Activated T-cell treated with anti-CD3 and anti-CD28 coated beads for 1 hour (primary cell): ENCODE measurements at places on chromosomes 6 and 20.

GRCh38 chr20:40744818-40745175, 55.8 kb upstream of the MAFB start:
- no peak for DNase-seq

- no peak for DNase-seq
These were observed 21.4 kb upstream of the MAPRE1 start for GRCh38 chr20:32798046-32798981.

GRCh38 chr6:7901056-7901455, 9.5 kb downstream of the TXNDC5 start:
- no peak for DNase-seq

- DNase-seq = no peak
These were observed 75.2 kb downstream of the STXBP5 start for GRCh38 chr6:147279427-147279826.

GRCh38 chr20:10478930-10479329, 43.8 kb downstream of the SLX4IP start:
- no peak for DNase-seq

GRCh38 chr6:123467392-123467791, 169.4 kb downstream of the TRDN start:
- DNase-seq = no peak

- no peak for DNase-seq
These were observed 148.3 kb downstream of the SMOC2 start for GRCh38 chr6:168589275-168589674.

GRCh38 chr20:17749978-17750721, 50.4 kb downstream of the BANF2 start:
- DNase-seq = no peak

DNA sequence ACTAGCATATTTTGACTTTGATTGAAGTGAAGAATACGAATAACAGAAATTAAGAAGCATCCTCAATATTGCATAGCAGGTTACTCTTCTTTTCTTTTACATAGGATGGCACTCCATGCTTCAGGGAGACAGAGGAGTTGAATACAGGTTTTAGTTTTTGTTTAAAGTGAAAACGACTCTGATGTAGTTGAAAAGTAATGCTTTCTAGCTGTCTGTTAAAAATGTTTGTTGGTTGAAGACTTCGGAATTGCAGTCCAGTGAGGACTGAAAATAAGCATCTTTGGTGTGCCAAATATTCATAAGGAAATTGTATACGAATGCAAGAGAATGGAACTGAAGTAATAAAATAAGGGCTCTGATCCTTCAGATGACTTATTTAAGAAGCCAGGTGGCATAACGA, 618 bp upstream of the SLC16A10 start:
- DNase-seq = no peak

DNA sequence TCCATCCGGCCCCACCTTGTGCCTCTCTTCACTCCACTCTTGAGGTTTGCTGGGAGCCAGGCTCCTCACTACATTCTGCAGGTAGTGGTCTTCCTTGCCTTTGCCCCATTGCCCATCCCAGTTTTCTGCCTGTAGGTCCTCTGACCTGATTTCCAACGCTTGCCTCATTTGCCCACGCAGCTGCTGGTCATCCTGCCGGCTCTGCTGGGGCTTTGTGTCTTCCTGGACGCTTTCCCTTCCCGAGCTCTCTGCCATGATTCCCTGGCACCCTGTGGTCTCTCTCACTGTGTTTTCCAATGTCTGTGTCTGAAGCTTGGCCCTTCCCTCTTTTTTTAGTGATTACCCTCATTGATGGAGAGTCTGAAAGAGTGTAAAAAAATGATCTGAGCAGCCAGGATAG, 451.6 kb downstream of the UTRN start:
- DNase-seq = no peak

DNA sequence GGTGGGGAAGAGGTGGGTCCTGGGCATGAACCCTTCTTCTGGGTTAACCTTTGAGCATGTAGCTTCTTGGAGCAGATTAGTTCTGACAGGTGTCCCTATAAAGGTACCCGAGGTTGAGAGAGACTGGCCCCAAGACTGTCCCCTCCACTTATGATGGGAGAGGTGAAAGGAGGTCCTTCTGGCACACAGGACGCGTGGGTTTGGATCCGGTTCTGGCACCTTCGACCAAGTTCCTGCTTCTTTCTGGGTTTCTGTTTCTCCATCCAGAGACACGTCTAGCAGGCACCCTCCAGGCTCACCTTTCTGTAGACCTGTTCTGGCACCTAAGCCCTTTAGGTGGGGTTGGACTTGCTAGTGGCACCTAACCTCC, 4.1 kb downstream of the PAX1 start:
- no peak for DNase-seq

DNA sequence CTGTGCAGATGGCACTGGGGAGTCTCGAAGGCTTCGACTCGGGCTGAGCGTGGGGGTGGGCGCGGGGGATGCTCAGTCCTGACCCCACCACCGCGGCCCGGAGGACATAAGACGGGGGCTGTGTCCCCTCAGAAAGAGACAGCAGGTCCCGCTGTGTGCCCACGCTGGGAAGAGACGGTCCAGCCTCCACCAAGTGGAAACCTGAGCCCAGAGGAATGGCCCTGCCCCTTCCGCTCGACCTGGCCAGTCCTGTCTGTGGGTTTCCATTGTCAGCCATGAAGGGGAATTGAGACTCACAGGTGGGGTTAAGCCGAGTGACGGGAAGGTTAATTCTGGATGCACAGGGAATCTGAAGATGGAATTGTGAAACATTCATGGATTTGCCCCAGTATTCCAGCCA, 442.7 kb downstream of the PREX1 start:
- no peak for DNase-seq

- no peak for DNase-seq
These were observed 221.8 kb downstream of the ANKRD60 start for GRCh38 chr20:58006346-58007316.

- DNase-seq = no peak
These were observed 57.8 kb upstream of the SDHAF4 start for GRCh38 chr6:70508953-70509352.

- no peak for DNase-seq
These were observed 14.0 kb downstream of the KIAA1755 start for GRCh38 chr20:38246357-38247165.

DNA sequence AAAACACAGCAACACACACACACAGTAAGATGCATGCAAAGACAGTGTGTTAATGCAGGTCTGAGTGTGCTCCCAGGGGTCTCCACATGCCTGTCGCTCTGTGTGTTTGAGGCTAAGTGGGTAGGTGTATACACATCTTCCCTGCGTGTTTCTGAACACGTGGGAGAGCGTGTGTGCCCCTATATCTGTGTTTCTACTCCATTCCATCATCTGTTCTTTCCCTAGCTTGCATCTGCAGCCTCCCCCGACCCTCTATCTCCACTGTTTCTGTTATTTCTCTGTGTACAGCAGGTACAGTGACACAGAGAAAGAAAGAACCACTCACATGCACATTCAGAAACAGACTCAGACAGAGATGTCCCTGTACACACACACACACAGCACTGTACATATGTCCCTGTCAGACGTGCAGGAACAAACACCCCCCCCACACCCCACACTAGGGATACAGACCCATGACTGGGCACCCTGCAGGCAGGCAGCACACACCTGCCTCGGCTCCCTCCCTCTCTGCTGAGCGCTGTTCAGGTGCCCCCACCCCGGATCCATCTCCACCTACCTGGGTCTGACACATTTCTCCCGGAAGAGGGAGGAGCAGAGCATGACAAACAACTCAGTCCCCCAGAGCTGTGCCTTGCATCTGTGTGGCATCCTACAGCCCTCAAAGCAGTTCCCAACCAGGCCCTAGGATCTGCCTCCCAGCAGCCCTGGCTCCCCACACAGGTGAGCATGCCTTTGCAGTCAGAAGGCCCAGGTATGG, 27.6 kb downstream of the KCNK15 start:
- DNase-seq = no peak

GRCh38 chr20:25057234-25058050, 497 bp downstream of the ACSS1 start:
- DNase-seq = peak; percentile 59

GRCh38 chr6:113587078-113587699, 270.0 kb upstream of the MARCKS start:
- DNase-seq = no peak

- DNase-seq = no peak
These were observed 385.5 kb downstream of the HDGFL1 start for GRCh38 chr6:22954749-22955385.

- no peak for DNase-seq
These were observed 85.0 kb downstream of the SRC start for GRCh38 chr20:37430778-37431460.

GRCh38 chr20:63360850-63361518, at the start of gene CHRNA4:
Gene CHRNA4 (minus strand): TSS chr20:63361349. CDS start chr20:63361165, 184 bp downstream.
- DNase-seq = no peak

DNA sequence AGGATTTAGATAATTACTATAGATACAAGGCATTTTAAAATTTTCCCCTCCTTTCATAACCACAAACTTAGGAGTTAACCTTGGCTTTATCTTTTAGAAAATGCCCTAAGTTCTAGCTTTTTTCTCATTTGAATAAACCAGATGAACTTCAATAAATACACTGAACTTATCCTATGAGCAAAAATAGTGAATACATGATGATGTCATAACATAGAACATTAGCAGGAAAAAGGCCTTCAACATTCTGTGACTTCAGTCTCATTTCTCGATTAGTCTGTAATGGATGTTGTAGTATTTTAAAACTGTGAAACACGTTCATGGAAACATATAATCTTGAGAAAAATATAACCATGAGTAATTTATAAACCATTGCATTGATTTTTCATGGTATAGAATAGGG, 550.7 kb downstream of the PKHD1 start:
- no peak for DNase-seq

GRCh38 chr6:135231469-135231844, 50.3 kb downstream of the MYB start:
- no peak for DNase-seq

- DNase-seq = no peak
These were observed 59.8 kb downstream of the SOD2 start for GRCh38 chr6:159633196-159633595.

DNA sequence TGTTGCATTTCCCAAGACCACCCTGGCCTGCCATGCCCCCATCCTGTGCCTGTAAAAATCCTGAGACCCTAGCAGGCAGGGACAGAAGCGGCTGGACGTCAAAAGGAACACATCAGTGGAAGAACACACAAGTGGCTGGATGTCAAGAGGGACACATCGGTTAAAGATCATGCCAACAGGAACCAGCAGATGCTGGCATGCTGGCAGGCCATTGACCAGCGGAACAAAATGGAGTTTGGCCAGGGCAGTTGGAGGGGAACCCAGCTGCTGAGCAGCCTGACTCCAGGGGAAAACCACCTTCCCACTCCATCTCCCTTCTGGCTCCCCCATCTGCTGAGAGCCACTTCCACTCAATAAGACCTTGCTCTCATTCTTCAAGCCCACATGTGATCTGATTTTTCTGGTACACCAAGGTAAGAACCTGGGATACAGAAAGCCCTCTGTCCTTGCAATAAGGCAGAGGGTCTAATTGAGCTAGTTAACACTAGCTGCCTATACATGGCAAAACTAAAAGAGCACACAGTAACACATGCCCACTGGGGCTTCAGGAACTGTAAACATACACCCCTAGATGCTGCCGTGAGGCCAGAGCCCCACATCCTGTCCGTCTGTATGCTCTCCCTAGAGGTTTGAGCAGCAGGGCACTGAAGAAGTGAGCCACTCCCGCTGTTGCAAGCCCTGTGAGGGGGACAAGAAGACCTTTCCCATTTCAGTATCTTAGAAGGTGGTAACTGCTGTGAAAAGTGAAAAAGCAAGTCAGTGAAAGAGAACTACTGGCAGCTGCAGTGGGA, 4.2 kb upstream of the TSBP1 start:
- no peak for DNase-seq

DNA sequence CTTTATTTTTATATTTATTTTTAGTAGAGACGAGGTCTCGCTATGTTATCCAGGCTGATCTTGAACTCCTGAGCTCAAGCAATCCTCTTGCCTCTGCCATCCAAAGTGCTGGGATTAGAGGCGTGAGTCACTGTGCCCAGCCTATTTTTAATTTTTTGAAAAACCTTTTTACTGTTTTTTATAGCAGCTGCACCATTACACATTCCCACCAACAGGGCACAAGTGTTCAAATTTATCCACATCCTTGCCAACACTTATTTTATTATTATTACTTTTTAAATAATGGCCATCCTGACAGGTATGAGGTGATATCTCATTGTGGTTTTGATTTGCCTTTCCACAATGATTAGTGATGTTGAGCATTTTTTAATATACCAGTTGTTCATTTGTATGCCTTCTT, 42.5 kb downstream of the PACSIN1 start:
- no peak for DNase-seq

DNA sequence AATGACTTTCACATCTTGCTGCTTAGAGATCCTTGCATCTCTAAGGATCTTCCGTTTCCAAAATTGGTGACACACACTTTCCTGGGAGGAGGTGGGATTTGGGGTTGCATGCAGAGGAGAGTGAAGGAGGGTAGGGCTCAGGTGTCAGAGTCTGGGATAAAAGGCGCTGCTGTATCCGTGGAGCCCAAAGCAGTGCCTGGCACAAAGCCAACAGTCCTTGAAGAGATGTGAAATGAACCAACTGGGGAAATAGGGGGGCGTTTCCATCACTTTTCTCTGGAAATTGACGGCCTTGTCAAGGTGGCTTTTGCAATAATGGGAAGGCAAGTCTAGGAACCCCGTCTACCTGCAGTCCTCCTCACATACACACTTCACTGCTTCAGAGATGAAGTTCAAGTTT, 59.5 kb upstream of the NELFCD start:
- DNase-seq = no peak

- DNase-seq = no peak
These were observed 76.0 kb upstream of the AGPAT4 start for GRCh38 chr6:161349886-161350285.

- DNase-seq = no peak
These were observed 127.2 kb upstream of the SUPT3H start for GRCh38 chr6:45504947-45505346.

- DNase-seq = no peak
These were observed 71.6 kb downstream of the KIF6 start for GRCh38 chr6:39653612-39654011.

- no peak for DNase-seq
These were observed 936.6 kb upstream of the MAP3K7 start for GRCh38 chr6:91523511-91523910.
